GM18507 (cell line): ENCODE measurements at places on chromosomes 5 and 9.

DNA sequence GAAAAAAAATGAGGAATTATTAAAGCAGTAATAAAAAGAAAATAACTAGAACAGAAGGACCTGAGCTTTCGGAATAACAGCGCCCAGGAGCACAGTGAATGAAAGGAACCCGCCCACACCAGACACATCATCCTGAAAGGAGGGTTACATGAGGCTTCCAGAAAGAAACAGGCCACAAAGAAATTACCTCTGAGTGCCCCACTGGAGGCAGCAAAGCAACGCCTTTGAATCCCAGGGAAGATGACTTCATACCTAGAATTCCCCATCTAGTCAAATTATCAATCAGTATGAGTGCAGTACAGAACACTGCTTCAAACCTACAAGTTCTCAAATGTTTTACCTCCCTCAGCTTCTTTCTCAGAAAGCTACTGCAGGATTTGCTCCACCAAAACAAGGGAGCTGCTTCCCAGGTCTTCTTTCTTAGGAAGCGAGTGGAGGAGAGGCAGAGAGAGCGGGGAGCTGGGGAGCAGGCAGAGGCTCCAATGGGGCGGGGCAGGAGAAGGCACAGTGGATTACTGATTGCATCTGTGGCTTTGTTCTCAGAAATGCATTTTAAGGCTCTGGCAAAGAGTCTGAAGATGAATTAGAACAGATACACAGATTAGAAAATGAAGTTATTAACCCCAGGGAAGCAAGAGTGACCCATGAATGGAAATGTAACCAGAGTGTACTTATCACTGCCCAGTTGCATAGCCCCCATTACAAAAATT lies 87.1 kb downstream of the SEMA4D start:
- no peak for DNase-seq

DNA sequence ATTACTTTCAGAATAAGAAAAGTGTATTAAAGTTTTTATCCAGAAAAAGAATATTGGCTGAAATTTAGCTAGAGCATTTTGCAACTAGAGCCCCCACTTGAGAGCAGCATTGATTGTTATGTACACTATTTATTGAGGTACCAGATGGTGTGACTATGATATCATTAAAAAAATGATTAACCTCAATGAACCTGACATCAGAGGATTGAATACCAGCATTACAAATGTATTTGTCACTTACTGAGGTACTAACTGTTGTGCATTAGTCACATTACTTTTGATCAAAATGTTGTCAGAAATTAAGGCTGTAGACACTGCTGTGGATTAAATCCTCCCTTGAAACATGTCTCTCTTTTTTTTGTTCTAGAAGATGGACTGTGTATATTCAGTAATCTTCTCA lies 127.8 kb upstream of the DHFR start:
- no peak for DNase-seq

DNA sequence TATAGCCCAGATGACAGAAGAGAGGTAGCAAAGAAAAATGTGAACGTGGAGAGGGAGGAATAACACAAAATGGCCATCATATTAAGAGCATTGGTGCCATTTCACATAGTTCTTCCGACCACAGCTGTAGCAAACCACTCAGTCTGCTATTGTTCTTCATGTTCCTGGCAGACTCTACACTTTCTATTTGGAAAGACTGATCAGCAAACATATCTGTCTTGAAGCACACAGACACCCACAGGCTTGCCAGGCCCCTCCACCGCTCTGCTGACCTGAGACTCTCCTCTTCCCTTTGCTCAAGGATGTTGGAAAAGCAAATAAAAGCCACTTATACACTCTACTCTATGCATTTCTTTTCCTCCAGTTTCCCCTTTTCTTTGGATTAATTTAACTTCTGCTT lies 298.0 kb downstream of the FBXL7 start:
- no peak for DNase-seq

DNA sequence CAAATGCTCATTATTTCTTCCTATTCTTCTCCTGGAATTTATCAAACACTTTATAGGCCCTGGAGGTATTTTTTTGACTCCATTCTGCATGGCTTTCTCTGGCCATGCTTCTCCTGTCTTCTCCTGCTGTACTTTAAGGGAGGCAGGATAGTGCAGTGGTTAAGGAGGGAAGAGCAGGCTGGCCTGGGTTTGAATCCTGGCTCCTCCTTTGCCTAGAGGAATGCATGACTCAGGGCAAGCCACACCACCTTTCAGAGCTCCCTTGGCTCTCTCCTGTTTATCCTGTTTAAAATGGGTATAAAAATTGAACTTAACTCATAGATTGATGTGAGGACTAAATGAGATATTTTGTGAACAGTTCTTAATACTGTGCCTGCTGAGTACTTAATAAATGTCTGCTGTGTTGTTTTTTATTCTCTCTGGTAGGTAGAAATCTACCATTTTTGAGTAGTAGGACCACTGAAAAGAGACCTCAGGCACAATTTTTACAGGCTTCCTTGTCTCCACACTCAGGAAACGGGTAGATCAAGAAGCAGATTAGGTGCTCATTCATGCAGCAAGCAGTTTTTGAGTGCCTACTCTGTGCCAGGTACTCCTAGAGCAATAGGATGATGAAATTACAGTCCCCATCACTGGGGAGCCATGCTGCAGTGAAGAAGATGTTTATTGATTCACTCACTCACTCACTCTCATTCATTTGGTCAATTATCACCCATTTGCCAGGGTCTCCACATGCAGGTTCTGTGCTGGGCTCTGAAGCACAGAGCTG lies 32.7 kb upstream of the ARAP3 start:
- DNase-seq, result no peak

DNA sequence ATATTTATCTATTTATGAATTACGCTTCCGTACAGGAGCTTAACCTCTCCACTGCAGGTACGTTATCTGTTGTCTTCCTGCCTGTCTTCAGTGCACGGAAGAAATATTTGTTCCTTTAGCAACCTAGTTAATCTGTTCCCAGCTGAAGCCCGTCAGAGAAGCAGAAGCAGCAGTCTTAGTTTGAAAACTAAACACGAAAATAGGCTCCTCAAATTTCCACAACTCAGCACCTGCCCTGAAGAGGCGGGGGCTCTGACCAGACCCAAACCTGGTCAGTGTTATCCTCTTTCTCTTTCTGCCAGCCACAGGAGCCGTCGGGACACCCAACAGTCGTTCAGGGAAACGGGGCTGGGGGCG lies 462 bp downstream of the NUDCD2 start:
- DNase-seq, result no peak

DNA sequence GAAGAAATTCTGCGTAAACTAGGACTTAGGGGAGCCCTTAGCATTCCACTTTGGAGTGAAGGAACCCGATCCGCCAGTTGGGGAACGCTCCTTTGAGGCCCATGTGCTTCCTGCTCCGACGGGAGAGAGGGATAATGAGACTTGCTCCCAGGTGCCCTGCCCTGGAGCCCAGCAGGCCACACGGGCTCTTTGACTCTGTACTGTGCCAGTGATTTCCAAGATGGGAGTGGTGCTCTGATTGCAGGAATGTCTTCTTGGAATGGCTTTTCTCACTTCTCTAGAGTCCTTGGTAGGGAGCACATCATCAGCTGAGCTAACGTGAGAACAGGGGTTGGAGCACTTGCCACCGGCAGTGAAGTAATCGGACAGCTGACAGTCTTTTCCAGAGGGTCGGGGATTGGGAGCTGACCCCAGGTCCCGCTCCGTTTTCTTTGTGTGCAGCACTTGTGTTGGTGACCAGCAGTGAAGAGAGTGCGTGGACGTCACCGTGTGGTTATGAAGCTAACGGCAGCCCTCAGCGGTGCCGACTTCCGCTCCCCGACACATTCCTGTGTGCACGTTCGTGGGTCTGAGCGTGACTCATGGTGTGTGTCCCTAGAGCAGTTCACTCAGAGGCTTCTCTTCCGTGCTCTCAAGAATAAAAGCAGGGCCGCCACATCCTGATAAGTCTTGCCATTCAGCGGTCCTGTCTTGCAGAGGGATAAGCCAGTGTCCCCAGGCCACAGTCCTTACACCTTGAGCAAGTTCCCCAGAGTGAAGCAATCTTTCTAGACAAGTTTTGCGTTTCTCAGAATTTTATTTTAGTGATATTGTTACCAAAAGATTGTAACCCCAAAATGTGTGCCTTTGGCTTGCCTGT lies 25.6 kb downstream of the ABL1 start:
- DNase-seq, result no peak

GRCh38 chr5:15191012-15191411 lies 309.0 kb upstream of the FBXL7 start:
- no peak for DNase-seq

- no peak for DNase-seq
Observed at GRCh38 chr5:1118738-1119137, 6.9 kb upstream of the SLC12A7 start.

DNA sequence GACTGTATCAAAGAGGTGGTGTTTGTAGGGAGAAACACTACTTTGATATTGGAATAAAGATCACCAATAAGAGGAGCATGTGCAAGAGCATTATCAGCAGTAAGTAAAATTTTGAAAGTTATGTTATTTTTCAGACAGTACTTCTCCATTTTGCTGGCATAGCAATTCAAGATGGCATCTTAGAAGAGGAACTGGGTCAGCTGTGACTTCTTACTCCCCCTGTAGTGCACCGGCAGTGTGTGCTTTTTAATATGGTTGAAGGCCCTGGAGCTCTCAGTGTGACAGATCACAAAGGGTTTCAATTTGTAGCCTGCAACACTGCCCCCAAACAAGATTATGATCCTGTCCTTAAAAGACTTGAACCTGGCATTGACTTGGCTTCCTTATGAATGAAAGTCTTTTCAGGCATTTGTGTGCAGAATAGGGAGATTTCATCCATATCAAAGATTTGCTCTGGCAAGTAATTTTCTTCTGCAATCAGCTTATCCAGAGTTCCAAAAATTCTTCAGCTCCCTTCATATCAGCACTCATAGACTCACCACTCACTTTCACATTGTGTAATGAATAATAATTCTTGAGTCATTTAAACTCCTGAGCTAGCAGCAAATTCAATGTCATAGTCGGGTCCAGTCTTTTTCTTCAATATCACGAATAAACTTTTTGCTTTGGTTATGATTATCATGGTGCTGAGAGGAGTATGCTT lies 105.7 kb upstream of the MAMDC2 start:
- DNase-seq, result no peak

DNA sequence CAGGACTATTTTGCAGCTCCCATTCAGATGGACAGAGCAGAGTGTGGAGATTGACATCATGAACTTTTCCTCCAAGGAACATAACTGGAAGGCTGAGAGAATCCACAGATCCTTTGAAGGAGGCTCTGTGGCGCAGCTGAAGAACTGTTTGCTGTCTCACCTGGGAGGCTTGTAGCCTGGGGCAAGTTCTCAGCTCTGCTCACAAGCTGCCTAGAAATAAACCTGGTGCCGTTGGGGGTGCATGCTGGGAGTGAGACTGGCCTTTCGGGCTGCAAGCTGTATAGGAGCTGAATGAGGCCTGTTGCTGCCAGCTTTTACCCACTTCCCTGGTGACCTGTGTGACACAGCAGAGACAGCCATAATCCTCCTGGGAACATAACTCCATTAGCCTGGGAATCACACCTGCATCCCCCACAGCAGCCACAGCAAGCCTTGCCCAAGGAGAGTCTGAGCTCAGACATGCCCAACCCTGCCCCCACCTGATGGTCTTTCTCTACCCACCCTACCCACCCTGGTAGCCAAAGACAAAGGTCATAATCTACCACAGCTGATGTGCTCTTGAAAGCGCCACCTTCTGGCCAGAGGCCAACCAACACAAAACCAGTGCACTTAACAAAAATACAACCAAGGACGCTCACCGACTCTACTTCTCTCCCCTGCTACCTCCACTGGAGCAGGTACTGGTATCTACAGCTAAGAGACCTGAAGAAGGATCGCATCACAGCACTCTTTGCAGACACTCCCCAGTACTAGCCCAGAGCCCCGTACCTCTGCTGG lies 205.1 kb upstream of the MRPS30 start:
- DNase-seq, result no peak

DNA sequence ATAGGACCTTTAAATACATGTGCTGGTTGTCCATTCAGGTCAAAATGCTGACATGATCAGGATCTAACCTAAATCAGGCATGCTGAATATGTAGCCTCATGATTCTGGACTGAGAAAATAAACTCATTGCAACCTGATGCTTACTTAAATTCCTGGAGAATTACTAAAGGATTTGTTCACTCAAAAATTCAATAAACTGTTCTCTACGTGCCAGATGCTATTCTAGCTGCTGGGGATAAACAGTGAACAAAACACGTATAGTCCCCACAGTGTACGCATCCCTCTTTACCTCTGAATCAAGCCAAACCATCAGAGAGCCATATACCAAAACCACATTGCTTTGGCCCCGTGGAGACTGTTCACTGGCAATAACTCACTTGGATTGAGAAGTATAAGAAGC lies 6.1 kb downstream of the SCAI start:
- DNase-seq, result no peak

DNA sequence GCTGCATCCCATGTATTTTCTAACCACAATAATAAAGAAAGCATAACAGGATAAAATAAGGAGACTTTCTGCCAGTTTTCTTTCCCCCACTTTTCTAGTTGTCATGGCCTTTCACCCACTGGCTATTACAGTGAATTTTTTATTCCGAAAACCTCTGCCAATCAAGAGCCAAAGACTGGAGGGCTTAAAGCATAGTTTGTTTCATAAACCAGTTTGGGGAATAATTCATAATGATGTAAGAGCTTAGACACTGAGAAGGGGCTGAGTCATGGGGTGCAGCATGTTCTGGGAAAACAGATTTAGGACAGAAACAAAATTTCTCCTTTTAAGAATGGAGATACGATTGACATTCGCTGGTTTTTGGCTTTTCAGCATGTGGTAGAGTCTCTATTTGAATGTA lies 4.4 kb upstream of the GLIPR2 start:
- DNase-seq, result no peak

DNA sequence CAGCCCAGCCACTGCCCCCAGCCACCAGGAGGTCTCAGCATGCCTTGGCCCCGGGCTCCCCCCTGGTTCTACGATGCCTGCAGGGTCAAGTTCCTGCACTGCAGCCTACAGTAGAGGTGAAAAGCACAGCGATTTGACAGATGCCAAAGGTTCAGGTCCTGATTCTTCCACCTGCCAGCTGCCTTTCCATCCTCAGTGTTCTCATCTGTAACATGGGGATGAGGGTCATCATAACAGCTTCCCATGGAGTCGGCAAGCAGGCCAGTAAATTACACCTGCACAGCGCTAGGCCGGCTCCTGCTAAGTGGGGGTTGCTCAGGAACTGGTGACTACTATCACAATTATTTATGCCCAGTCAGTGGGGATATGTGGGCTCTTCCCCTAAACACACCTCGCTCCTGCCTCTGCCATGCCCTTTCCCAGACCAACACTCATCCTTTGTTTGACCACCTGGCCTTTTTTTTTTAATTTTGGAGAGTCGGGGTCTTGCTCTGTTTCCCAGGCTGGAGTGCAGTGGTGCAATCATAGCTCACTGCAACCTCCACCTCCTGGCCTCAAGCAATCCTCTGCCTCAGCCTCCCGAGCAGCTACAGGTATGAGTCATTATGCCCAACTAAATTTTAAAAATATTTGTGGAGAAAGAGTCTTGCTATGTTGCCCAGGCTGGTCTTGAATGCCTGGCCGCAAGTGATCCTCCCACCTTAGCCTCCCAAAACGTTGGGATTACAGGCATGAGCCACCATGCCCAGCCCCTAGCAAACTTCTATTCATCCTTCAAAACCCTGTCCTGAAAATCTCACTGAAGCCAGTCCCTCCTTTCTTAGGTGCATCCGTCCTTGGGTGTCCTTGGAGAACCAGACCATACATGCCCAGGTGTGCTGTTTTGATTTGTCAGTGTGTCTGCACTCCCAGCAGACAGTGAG lies 6.4 kb downstream of the ENG start:
- no peak for DNase-seq
